ENCODE measurements at places on chromosomes 3 and 15. TPM values are rescaled to one million over a fixed set of nuclear protein-coding genes. Genes with fewer than 3 reads are reported as not detected.

The RTF1 gene
- total RNA-seq, result 19.8 TPM

The HYAL3 gene
- 1.3 TPM for total RNA-seq

The COL8A1 gene
- total RNA-seq, result 1.1 TPM

The RAP2B gene
- 7.2 TPM for total RNA-seq

The INKA1 gene
- 13.2 TPM for total RNA-seq

The KCNH8 gene
- 0.09 TPM for total RNA-seq

The GUCA1C gene
- total RNA-seq, result not detected

The STRA6 gene
- 0.40 TPM for total RNA-seq

The GOLGA6L7 gene
- not detected for total RNA-seq

The KIF15 gene
- 9.6 TPM for total RNA-seq

The FAM107A gene
- total RNA-seq, result 0.84 TPM

The RPS17 gene
- 5,512 TPM for total RNA-seq

The PPP1R14D gene
- total RNA-seq, result not detected

The RABL3 gene
- 16.5 TPM for total RNA-seq

The SCN11A gene
- total RNA-seq, result 2.0 TPM

The GLDN gene
- total RNA-seq, result 0.84 TPM

The MOBP gene
- not detected for total RNA-seq

The CLDN18 gene
- total RNA-seq, result not detected

The ZBBX gene
- total RNA-seq, result 0.13 TPM

The GOLGA8T gene
- total RNA-seq, result 0.27 TPM

The NR1I2 gene
- total RNA-seq, result 0.27 TPM

The CCR8 gene
- total RNA-seq, result not detected

The SPESP1 gene
- total RNA-seq, result 2.7 TPM
